Endothelial cell of umbilical vein (primary cell): ENCODE measurements at places on chromosomes 2 and 18. TPM values are rescaled to one million over a fixed set of nuclear protein-coding genes. Genes with fewer than 3 reads are reported as not detected.

- DNase-seq = no peak
These were observed 206.3 kb upstream of the SALL3 start for GRCh38 chr18:78773303-78773755.

DNA sequence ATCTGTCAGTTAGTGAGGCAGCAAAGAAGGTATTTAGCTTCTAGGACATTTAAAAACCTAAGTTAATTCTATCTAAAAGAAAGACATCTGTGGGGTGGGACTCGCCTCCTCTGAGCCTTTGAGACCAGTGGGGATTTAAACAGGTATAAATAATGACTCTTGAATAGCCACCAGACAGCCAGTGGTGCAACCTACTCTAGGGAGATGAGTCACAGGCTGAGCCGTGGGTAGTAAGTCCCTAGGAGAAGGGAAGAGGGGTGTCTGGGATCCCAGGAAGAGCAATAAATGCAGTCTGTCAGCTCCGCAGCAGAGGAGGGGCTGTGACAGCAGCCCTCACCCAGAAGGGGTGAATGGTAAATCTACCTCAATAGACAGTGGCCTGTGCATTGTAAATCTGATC is 43.1 kb upstream of the GALNT3 start:
- DNase-seq = no peak

The RMDN2 gene
- 1.8 and 2.8 TPM in 2 replicates for total RNA-seq

The MBOAT2 gene
- total RNA-seq = 17.9 and 22.1 TPM in 2 replicates

The SERPINB3 gene
- not detected in 2 replicates for total RNA-seq
